ENCODE measurements at places on chromosomes 13 and 19.

GRCh38 chr19:10699650-10700335 lies 1.4 kb upstream of the QTRT1 start:
- peak; percentile 88 for DNase-seq

DNA sequence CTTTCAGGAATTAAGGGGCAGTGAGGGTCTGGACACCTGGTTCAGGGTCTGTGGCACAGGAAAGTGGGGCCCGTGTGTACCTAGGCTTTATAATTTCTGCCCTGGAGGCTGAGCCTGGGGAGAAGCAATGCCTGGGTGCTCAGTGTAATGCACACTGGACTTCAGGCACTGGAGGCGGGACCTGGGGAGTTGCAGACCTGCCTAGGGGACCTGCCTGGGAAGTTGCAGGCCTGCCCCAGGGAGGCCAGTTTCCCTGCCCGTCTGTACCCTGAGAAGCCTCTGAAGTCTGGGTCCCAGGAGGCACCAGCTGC lies 2.5 kb upstream of the TMEM59L start:
- no peak for DNase-seq

DNA sequence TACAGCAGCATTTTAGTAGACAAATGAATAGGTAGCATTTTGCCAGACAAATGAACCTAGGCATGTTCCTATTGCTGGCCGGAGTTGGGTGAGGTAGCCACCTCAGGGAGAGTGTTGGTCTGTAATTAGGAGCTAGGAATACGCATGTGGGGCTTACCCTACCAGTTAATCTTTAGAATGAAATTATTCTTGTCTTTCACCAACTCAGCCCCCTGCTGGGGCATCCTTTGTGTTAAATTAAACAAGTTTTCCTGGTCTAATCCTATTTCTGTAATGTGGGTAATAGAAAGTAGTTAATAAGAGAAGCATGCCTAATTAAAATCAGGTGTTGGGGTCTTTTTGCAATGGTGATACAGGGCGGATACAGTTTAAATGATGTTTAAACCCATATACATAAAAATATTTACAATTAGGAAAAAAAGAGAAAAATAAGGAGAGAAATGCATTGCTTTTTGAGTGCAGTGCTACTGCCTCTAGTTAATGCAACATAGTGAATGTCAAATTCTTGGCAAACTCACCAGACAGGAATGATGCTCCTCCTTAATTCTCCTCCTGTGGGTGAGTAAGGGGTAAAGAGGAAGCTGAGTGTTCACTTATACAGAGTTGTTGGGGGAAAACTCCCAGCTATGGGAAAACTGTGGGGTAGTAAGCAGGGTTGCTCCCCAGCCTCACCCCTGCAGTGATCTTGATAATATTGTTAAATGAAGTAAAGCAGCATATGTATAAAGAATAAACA lies 276.4 kb upstream of the EDNRB start:
- no peak for DNase-seq

- no peak for DNase-seq
Measured at GRCh38 chr13:114119196-114119595, 13.2 kb downstream of the RASA3 start.

DNA sequence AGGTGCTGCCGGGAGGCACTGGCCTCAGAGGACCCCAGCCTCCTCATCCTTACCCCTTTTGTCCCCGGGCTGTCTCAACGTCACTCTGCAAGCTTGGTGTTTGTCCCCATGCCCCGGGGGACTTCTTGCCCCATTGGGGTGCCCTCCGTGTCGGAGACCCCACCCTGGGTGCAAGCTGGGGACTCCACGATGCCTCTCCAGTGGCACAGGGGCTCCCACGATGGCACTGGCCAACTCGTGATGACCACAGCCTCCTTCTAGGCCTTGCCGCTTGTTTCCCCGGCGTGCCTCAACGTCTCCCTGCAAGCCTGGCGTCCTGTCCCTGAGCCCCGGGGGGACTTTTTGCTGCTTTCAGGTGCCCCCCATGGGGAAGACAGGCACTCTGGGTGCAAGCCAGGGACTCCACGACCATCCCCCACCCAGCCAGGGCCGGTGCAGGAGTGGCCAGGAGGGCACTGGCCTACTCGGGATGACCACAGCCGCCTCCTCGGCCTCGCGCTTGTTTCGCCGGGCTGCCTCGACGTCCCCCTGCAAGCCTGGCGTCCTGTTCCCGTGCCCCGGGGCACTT lies 237.0 kb downstream of the TUBA3C start:
- DNase-seq, result no peak

DNA sequence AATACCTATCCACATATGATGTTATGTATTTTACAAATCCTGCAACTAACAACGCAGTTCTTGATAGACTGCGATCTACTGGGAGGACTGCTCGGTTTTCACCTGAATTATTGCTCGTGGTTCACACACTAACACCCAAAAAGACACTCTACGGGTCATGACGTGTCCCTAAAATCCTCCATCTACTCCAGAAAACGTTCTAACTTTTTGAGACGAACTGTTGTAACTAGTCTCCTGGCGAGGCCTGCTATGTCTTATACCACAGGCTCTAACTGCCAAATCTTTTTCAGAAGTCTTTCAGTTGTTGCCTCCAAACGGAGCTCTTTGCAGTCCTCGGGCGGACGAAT lies 108.2 kb downstream of the KCNRG start:
- DNase-seq, result no peak

GRCh38 chr19:51760697-51761356 lies at the start of gene FPR2:
Gene FPR2 (plus strand): TSS chr19:51761180. CDS start chr19:51768659, 7,479 bp downstream.
- no peak for DNase-seq

GRCh38 chr19:45809643-45810159 lies 5.4 kb downstream of the RSPH6A start:
- no peak for DNase-seq

- no peak for DNase-seq
Measured at GRCh38 chr19:6577476-6578125, 13.3 kb downstream of the CD70 start.

DNA sequence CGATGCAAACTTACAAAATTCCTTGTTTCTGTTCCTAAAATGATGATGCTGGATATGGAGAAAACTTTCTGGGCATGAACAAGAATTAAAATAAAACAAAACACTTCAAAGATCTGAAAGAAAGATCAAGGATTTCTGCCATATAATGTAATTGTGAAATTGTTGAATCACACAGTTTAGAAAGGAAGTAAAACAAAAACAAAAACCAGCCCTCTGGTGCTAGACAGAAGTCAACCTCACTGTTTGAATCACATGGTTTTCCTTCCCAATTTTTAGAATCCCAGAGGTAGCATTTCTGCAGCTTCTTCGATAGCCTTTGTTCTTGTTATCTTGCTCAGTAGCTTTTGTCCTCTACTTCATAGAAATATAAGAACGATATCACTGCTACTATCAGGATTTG lies 118.2 kb upstream of the ARGLU1 start:
- no peak for DNase-seq

DNA sequence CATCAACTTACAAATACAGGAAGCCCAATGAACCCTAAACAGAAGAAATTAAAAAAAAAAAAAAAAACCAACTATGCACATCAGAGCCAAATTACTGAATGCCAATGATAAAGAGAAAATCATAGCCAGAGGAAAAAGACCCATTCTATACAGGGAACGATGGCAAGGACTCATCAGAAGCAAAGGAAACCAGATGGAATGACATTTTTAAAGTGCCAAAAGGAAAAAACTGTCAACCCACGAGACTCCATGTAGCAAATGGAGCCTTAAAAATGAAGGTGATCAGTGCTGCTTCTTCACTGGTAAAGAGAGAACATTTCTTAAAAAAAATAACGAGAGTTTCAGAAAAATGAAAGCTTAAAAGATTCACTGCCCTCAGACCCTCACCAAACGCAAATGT lies 18.3 kb downstream of the PCID2 start:
- DNase-seq, result no peak

- DNase-seq, result no peak
Measured at GRCh38 chr19:31727536-31727935, 378.3 kb upstream of the TSHZ3 start.

- no peak for DNase-seq
Measured at GRCh38 chr13:75414036-75414827, 67.7 kb downstream of the TBC1D4 start.

DNA sequence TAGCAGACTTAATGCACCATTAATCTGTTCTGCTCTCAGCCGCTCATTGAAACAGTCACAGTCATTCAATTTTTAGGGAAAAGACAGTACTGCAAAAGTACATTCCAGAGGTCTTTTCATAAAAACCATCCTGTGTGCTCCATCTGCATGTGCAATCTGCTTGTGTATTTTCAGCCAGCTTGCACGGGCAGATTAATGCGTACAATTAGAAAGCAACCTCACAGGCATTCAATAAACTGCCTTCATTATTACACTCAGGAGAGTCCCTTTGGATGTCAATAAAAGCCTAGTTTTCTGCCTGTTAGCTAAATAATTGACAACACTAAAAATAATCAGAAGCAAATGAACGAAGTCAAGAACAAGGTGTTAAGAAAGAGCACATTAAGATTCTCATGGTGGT lies 41.9 kb downstream of the EPSTI1 start:
- no peak for DNase-seq

- DNase-seq, result no peak
Measured at GRCh38 chr13:42113478-42113877, 65.0 kb downstream of the DGKH start.

DNA sequence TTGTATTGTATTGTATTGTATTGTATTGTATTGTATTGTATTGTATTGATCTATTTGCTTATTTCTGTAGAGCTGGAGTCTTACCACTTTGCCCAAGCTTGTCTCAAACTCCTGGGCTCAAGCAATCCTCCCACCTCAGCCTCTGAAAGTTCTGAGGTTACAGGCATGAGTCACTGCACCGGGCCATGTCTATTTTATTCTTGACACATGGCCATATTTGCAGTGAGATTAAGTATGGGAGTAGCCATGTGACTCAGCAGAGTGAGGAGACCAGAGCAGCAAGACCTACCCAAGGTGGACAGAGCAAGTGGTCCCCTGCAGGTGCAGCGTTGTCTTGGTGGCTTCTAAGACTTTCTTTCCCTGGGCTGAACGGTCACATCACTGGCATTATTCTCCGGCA lies 49.1 kb upstream of the UBAC2 start:
- no peak for DNase-seq

- DNase-seq, result no peak
Measured at GRCh38 chr19:17458970-17459369, 1.8 kb downstream of the NXNL1 start.

DNA sequence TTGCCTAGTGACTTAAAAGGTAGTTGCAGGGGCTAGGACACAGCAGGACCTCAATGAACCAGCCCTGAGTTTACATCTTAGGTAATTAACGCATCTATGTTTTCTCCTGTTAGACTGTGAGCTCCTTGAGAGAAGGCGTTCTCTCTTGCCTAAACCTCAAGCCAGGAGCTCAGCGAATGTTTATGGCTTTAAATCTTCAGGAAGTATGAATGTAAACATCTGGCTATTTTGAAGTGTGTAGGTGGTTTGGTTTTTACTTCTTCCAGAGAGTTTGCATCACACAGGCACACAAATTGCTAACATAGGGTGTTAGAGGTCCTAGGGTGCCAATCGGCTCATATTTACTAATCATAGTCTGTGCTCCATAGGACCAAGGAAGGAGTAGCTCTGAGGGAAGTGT lies 387.7 kb upstream of the ZNF507 start:
- no peak for DNase-seq

DNA sequence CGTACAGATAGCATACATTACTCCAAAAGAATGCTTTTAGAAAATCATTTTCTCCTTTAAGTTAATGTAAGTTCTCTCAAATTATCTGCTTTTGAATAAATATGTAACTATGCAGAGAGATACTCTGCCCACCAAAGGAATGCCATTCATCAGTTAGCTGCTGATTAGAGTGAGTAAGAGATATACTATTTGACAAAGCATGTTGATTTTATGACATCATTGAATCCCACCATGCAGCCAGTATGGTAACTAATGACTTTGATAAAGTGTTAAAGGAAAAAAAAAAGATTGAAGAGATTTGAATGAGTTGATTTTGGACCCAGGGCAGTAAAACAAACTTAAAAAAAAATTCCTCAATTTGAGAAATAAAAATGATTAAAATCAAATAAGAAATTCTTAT lies 521.5 kb downstream of the SLITRK6 start:
- DNase-seq, result no peak

GRCh38 chr13:90246687-90247345 lies 1100.7 kb upstream of the MIR17HG start:
- DNase-seq, result no peak

DNA sequence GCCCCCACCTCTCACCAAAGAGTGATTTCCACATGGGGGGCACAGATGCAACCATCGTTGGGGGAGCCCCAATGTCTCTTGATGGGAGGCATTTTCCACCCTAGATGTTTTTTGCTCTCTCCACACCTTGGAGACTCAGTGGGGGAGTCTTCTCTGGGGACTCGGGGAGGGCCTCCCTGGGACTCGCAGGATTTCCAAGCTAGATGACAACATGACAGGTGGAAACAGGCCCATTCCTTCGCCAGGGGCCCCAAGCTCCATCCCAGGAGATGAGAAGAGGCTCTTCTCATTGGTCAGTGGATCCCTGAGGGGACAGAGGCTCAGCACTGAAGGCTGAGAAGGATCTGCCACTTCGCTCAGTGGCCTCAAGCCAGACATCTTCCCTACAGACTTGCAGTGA lies 12.7 kb upstream of the KIR2DL4 start:
- DNase-seq, result no peak
